Activated T-cell treated with anti-CD3 and anti-CD28 coated beads for 24 hours (primary cell): ENCODE measurements at places on chromosomes 11 and 22.

GRCh38 chr11:40376331-40376730 is 1083.1 kb downstream of the LRRC4C start:
- DNase-seq, result no peak

DNA sequence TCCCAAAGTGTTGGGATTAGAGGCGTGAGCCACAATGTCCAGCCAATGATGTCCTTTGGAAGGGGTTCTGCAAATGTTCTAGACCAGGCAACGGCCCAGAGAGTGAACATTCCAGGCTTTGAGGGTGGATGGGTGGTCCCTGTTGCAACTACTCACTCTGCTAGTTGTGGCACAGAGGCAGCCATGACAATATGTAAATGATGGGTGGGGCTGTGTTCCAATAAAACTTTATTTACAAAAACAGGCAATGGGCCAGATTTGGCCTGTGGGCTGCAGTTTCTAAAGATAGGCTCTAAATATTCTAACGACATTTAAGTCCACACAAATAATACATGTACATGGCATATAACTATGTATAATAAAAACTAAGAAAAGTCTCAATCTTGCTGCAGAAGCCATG is 276.3 kb downstream of the CTTN start:
- DNase-seq, result no peak

DNA sequence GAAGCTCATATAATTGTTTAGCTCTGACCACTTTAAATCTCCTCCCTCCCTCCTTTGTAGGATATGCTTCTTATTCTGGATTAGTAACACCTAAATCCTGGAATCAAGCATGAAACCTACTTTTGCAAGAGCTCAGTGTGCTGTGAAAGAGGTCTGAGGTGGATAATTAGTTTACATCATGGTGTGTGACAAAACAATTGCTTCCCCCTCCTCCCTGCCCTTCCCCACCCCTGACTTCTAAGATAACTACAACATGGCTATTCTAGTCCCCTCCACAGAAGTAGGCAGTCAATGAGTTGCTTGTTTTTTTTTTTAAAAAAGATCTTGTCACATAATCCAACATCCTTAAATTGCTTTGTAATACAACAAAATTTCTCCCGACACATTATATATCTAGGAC is 314.0 kb downstream of the CADM1 start:
- DNase-seq, result no peak

- no peak for DNase-seq
Observed at GRCh38 chr11:21415606-21416005, 746.2 kb downstream of the NELL1 start.

GRCh38 chr11:120759046-120759445 is 247.5 kb downstream of the GRIK4 start:
- no peak for DNase-seq

DNA sequence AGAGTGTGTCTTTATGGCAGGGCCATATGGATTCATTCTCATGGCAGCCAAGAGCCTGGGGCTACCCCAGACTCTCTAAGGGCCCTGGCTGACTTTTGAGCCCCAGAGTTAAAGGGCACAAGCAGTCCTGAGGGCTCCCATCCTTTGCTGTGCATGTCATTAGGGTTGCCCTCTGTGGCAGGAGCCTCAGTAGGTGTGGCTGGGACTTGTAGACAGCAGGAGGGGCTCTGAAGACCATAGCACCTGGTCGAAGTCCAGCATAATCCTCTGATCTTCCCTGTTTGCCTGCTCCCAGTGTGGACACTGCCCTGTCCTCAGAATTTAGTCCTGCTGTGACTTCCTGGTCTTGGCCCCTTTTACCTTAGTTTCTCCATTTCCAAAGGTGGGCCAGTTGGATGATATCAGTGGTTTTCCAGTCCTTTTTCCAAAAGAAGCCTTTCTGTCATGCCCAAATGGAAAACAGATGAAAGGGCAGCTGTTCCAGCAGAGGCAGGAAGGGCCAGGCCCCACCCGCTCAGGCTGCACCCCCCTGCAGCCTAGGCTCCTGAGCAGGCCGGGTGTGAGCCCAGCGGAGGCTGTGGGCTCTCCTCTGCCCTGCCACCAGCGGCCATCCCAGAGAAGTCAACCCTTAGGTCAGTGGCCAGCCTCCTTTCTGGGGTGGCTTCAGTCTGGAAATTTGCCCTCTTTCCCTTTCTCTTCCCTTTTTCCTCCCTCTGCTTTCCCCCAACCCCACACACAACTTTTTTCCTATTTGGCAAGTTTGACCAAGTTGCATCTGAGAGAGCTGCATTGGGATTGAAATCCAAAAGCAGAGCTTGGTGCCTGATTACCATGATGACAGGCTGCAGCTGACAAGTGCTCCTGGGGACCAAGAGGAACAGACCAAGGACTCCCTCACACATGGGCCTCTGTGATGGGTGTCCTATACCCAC is 32.8 kb upstream of the SUSD2 start:
- no peak for DNase-seq

DNA sequence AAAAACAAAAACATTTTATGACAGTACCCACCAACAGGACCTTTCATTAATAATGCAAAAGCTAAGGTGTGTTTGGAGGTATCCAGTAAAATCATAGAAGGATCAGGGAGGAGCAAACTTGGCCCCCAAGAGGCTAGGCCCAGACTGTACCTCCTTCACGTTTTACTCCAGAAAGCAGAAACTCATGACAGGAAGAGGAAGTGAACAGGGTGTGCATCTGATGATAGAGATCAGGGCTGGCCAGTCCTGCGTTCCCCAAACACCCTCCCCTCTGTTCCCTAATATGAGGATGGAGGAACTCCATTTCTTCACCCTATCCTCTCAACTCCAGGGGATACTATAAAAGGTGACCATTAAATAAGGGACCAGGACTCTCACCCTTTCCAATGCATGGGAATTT is 10.2 kb upstream of the MS4A12 start:
- DNase-seq, result no peak

DNA sequence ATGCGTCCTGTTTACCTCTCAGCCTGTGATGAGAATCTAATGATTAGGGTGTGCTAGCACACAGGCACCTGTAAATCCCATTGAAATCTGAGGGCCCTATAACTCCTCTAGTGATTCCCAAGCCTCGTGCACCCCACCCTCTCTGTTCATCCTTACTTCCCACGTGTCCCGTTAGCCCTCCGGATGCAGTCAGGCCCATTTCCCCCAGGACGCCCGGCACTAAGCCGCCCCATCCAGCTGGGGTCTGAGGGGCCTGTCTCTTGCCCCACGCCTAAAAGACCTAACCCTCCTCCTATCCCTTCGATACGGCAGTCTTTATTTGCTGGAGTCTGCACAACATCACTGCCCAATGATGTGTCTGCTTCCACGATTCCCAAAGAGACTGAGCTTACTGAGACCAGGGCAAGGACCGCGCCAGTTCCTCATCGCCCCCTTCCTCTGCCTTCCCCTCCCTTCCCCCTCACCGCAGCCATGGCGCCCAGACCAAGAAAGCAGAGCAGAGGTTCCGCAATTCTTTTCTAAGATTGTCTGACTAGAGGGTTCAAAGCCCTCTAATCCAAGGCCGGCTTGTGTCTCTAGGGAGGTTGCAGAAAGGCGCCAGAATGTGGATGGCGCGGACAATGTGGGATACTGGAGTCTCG is 1.1 kb upstream of the FADS2 start:
- DNase-seq, result no peak
